ENCODE measurements at places on chromosomes 2 and 18. TPM values are rescaled to one million over a fixed set of nuclear protein-coding genes. Genes with fewer than 3 reads are reported as not detected.

The DNAH7 gene
- 1.2 TPM for total RNA-seq

The CENPO gene
- total RNA-seq, result 8.2 TPM

The RFX8 gene
- not detected for total RNA-seq

The ALKAL2 gene
- total RNA-seq, result 2.9 TPM

The TRPM8 gene
- total RNA-seq, result 0.84 TPM

The DCDC2C gene
- total RNA-seq, result not detected

The CRYGA gene
- not detected for total RNA-seq

The RSAD2 gene
- total RNA-seq, result 1.6 TPM

The RALBP1 gene
- total RNA-seq, result 46.8 TPM

The CNRIP1 gene
- 5.8 TPM for total RNA-seq

The GALNT5 gene
- 16.3 TPM for total RNA-seq
